ENCODE measurements at places on chromosomes 6 and 20. TPM values are rescaled to one million over a fixed set of nuclear protein-coding genes. Genes with fewer than 3 reads are reported as not detected.

CRISP3 gene
- total RNA-seq = not detected

SAMD3 gene
- 1.7 TPM for total RNA-seq

SLC35A1 gene
- total RNA-seq = 52.0 TPM

FABP7 gene
- not detected for total RNA-seq
